Caki2 (cell line): ENCODE measurements at places on chromosomes 2 and 18. TPM values are rescaled to one million over a fixed set of nuclear protein-coding genes. Genes with fewer than 3 reads are reported as not detected.

FOXI3 gene
- total RNA-seq = not detected in 2 replicates

DNA sequence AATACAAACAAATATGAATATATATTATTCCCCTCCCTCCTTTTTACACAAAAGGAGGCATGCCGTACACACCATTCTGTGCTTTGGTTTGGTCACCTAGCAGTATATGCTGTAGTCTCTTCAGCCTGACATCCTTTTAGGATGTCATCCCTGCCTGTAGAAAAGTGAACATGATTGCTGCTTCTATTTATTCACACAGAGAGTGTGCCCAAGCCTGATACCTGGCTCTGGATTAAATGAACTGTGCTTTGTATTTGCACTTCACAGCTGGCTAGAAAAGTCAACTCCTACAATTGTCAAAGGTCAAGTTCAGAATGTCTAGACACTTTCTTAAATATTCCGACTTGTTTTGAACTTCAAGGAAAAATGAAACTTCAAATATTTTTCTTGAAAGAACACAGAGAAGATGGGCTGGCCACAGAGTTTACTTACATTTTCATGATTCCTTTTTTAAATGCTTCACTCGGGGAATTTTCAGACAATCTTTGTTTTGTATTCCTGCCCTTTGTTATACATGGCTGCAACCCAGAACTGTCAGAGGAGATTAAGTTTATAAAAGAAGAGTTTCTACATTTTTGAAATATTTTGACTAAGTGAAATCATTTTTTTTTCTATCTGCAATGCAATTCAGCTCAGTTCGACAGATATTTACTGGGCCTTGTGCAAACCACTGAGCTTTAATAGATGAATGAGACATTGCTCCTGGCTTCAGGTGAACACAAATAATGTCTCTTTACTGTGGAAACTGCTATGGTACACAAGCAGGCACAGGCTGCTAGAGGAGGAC is 33.5 kb downstream of the DAPL1 start:
- peak; percentile 46 for DNase-seq

DNA sequence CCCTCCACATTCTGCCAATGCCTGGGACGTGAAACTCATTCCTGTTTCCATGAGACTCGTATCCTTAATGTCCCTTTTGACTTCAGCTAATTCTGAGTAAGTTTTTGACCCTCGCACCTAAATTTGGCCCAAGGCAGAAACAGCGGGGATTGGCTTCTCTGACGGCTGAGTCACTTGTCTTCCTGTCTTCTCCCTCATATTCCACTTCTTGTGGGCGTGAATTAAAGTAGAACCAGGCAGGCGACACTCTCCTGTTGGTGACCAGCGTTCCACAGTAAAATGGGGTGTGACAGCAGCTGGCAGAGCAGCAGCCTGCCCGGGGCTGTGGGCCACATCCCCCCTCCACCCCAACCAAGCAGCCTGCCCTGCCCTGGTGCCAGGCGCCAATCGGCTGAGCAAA is 15.5 kb downstream of the TTC32 start:
- DNase-seq = no peak

SETBP1 gene
- total RNA-seq = 0.38 and 0.51 TPM in 2 replicates

- DNase-seq = no peak
These were observed 17.5 kb downstream of the MAP4K3 start for GRCh38 chr2:39419282-39420223.

- peak; percentile 68 for DNase-seq
These were observed 59.6 kb downstream of the TRPM8 start for GRCh38 chr2:233976690-233977294.

DNA sequence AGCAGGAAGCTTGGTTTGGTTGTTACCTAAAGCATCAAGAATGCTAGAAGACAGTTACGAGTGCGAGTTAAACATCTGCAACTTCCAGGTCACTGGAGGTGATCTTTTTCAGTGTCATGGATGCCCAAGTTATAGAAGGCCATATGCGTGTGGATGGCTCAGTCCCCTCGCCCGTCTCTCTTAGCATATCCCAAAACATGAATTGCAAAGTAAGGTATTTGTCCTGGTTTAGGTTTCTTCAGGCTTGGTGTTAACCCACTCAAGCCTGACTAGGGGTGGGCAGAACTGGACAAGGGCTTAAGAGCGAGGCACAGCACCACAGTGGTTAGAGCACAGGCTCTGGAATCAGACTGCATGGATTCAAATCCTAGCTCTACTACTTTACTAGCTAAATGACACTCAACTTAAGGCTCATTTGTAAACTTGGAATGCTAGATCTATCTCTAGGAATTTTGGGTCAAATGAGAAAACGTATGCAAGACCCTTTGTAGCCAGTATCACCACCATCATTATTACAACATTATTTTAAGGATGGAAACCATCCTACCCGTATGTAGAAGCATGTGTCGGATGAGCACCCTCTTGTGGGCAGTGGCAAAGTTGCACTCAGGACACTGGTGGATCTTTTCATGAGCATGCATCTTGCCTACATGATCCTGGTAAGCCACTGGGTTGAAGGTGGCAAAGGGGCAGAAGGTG is 11.2 kb downstream of the ZNF142 start:
- peak; percentile 59 for DNase-seq

GRCh38 chr18:44958455-44958854 is 277.8 kb downstream of the SETBP1 start:
- no peak for DNase-seq

DNA sequence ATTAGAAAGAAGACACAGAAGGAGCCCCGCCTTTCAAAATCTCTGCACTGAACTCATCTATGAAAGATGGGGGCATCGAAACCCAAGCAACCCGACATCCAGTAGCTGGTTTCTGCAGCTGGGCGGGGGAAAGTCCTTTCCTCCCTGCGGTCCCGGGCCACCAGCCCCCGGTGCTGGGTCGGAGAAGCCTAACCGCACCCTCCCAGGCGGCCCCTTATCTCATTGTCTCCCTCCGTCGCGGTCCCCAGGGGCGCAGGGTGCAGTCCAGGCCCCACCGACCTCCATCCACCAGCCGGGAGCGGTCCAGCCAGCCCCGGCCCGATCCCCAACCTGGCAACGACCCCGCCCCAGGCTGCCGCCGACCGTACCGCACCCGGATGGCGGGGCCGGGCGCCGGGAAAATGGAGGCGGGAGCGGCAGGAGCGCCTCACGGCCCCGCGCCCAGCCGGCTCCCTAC is 452 bp downstream of the RAPH1 start:
- no peak for DNase-seq
